Aorta (tissue), 5 donors: ENCODE measurements at places on chromosomes 16 and 17. TPM values are rescaled to one million over a fixed set of nuclear protein-coding genes. Genes with fewer than 3 reads are reported as not detected.

- DNase-seq = peak; percentile 75
These were observed 73.9 kb upstream of the TOB1 start for GRCh38 chr17:50939795-50940684.

- DNase-seq = no peak
These were observed 214.4 kb downstream of the ZFHX3 start for GRCh38 chr16:72833482-72833881.

GRCh38 chr16:3157229-3158025 is 22.6 kb downstream of the ZNF213 start:
- DNase-seq = peak; percentile 87

GRCh38 chr16:77059446-77059845 is 131.5 kb upstream of the MON1B start:
- no peak for DNase-seq

GRCh38 chr17:49361902-49362722 is at the start of gene ZNF652:
TSS of gene ZNF652 (minus strand) at chr17:49362250. CDS start at chr17:49317725, 44,525 bp downstream.
- DNase-seq = peak; percentile 92

- DNase-seq = no peak
These were observed 65.4 kb upstream of the ADAMTS18 start for GRCh38 chr16:77500286-77500598.

DNA sequence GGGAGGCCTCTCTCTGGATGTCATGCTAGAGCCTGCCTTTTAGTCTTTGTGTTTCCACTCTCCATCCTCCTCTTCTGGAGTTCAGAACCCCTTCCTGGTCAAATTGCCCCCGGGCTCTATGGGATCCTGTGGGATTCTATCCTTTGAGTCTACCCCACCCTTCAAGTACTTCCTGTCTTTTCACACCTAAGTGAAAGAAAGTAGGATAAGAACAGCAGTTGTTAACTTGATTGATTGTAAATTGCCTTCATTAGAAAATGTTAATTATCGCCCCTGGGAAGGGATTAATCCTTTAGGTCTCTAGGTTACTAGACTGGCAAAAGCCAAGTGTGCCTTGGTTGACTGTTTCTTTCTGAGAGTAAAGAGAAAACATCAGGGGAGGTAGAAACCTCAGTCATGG is 30.1 kb downstream of the PRKCB start:
- DNase-seq = no peak

- DNase-seq = no peak
These were observed 7.3 kb downstream of the GSE1 start for GRCh38 chr16:85620374-85620773.

DNA sequence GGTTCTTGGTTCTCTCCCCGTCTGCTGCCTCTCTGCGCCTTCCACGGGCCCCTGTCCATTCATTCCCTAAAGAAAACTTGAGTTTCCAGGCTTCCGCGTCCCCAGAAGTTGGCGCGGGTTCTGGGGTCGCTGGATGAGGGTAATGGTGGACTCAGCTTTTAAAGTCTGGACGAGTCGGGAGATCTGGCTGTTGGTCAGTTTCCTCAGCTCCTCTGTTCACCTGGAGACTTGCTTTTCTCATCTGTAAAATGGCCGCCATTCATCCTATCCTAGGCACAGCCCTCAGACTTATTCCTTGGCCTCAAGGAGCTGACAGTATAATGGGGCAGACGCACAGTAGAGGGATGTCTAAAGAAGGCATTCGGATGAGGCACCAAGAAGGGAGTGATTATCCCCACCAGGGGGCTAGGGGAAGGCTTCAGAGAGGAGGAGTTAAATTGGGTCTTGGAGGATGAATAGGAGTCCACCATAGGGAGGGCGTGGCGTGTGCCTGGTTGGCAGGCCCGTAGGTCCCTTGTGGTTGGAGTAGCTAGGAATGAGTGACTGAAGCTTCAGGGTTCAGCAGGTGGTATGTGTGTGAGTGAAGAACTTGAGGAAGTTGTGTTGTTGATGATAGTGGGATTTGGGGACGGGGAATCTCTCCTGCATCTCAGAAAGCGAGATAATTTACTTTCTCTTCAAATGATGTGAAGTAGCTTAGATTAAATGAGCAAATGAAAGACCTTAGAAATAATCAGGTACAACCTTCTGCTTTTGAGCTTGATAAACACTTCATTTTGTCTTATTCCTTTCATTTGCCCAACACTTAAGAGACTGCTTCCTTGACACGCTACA is 652 bp downstream of the VPS35L start:
- DNase-seq = no peak

- no peak for DNase-seq
These were observed 74.7 kb downstream of the WIPI1 start for GRCh38 chr17:68382582-68383085.

DNA sequence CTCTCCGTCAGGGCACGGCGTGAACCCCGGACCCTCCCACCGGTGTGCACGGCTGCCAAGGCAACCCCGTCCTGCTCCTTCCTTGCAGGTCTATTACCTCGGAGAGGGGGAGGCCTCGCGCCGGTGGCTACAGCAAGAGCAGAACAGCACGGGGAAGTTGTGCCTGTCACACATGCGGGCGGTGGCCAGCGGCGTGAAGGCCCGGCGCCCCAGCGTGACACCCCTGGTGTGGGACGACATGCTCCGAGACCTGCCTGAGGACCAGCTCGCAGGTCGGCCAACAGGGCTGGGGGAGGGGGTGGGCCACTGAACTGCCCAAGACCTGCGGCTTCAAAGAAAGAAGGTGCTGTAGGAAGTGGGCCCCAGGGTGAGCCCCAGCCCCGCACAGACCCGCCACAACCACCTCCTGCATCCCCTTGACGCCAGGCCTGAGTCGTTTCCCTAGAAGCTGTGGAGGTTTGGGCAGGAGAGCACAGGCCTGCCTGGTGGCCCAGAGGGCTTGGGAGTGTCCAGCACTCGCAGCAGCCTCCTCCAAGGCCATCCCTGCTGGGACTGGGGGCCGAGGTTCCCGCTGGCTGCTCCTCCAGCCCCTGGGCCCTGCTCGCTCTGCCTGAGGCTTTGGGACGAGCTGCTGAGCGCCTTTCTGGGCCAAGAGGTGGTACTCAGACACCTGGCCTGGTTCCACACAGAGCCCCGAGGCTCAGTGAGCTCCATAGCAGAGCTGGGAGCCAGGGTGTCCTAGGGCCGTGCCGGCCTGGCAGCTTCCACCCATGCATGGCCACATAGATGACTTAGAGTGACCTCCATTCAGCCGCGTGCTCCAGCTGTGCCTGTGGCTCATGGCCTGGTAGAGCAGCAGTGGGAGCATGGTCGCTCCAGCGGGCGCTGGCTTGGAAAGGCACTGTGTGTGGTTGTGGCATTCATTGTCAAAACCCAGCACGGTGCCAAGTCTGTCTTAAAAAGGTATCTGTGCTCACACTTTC is 14.7 kb downstream of the CYBC1 start:
- no peak for DNase-seq

- no peak for DNase-seq
These were observed 23.2 kb downstream of the PIEZO1 start for GRCh38 chr16:88761830-88762229.

- DNase-seq = no peak
These were observed 1.0 kb downstream of the GABARAP start for GRCh38 chr17:7241090-7241733.

- DNase-seq = no peak
These were observed 116.5 kb upstream of the AXIN2 start for GRCh38 chr17:65677932-65678331.

- no peak for DNase-seq
These were observed 5.4 kb downstream of the WBP2 start for GRCh38 chr17:75849724-75850123.

DNA sequence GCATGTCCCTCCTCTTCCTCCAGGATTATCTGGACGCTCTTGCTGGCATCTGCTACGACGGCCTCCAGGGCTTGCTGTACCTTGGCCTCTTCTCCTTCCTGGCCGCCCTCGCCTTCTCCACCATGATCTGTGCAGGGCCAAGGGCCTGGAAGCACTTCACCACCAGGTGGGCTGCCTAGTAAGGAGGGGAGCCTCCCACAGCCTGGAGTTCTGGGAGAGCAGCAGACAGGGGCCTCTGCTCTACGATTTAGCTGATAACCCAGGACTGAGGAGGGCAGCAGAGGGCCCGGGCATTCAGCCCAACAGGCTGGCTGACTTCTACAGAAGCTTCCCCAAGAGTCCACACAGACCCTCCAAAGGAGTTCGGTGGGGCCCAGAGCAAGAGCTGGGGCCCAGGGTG is 21.8 kb upstream of the DNAI2 start:
- no peak for DNase-seq

GRCh38 chr16:901715-902601 is 68.8 kb downstream of the LMF1 start:
- peak; percentile 46 for DNase-seq

DNA sequence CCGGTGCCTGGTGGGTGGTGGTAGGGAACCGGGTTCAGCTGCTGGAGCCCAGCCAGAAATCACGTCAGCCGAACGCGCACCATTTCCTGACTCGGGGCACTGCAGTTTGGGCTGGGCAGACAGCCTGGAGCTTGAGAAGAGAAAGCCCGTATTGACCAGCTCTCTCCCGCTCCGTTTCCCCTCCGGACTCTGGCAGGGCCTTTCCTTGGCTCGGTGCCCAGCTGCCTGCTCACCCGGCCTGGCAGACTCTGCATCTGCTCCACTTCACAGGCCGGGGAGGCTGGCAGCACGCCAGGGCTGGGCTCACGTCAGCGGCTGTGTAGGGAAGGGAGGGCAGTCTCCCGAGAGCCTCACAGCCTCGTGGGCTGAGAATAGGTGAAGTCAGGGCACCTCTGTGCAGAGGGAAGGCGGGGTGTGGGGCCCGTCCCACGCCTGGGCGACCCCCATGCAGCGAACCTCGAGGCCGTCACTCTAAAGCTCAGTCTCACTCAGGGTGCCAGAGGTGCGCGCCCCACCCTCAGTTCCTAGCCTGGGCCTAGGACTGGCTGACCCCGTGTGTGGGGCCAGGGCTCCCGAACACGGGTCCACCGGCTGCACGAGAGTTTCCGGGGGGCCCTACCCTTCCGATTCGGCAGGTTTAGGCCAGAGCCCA is 59.1 kb downstream of the OR1D5 start:
- peak; percentile 100 for DNase-seq

DNA sequence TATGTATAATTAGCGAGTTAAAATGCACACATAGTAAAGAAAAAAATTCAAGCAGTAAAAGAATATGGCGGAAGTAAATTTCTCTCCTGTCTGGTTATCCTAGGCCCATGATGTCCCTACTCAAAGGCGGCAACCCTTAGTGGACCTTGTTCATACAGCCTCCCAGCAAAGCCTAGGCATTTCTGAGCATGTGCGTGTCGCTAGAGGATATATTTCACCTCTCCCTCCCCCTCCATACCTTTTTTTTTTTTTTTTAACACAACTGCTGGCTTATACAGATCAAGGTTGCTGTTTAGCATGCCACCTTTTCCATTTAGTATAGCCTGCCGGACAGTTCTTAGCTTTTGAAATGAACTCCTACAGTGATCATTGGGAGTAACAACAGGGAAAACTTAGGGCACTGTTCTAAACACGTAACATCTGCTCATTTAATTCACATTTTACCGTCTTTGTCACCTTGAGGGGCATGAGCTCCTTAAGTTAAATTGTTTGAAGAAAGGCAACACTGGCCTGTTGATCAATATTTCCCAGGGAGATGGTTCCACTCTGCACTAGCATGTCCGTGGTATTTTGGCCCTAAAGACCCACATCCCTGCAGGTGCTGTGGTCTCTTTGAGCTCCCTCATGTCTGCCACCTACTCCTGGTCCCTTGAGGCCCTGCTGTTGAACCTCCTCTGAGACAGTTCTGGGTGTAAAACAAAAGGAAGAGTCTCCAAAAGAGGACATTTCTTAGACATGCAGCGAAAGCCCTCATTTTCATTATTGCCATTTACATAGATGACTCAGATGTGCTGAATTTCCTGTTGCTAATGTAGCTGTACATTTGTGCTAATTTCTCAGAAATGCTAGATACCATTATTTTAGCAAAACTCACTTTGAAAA is 4.1 kb upstream of the TNFRSF13B start:
- no peak for DNase-seq

- peak; percentile 14 for DNase-seq
These were observed 87.4 kb upstream of the LHX1 start for GRCh38 chr17:36849871-36850348.

DNA sequence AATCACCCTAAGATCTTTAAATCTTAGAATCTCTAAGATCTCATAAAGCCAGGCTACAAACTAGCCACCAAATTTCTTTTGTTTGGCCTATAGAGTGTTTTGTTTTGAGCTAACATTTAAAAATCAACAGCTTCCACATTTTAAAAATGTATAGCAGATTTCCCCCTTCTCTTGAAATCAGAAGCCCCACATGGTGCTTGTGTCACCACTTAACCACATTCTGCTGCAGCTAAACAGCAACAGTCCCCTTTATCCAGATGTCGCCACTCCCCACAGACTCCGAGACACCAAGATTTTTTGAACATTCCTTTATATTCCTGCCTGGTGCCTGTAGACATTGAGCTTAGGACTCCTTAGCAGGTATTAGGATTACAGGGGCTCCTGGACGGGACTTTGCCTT is 16.0 kb downstream of the GUCY2D start:
- no peak for DNase-seq

GRCh38 chr16:85678821-85679220 is 9.9 kb downstream of the GINS2 start:
- DNase-seq = no peak

DNA sequence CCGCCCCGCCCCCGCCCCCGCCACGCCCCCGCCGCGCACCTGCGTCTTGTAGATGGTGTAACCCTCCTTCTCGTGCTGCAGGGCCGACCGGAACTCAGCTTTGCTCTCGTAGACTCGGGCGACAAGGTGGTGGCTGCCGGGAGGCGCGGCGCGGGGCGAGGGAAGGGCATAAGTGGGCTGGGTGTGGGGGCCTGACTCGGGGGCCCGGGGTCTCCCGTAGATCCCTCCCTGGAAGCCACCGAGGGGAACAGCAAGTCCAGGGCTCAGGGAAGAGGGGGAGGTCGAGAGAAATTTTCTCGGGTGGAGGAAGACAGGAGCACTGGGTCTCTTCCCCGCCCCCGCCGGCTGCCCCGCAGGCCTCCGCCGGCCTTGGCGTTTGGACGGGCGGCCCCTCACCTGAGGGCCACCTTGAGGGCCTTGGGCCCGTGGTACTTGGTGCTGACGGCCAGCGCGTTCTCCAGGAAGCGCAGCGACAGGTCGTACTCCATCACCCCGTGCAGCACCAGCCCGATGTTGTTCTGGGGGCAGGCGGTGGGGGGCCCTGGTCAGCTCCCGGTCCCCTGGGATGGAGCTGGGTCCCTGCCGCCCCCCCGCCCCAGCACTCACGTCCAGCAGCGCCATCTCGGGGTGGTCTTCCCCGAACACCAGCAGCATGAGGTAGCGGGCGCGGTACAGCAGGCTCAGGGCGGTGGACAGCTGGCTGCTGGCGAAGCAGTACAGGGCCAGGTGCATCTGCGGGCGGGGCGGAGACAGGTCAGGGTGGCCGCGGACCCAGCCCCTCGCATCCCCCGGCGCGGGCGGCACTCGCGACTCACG is 19.4 kb downstream of the CLUH start:
- DNase-seq = peak; percentile 46

GRCh38 chr16:27405546-27406451 is 3.8 kb downstream of the IL21R start:
- peak; percentile 74 for DNase-seq

The DBNDD1 gene
- total RNA-seq = 3.5 TPM

The HP gene
- total RNA-seq = 83.0 TPM

The LRRC37A gene
- 7.7 TPM for total RNA-seq

The CHP2 gene
- total RNA-seq = not detected

The ADAP2 gene
- 44.6 TPM for total RNA-seq

The SLC12A3 gene
- not detected for total RNA-seq

The NLRP1 gene
- total RNA-seq = 35.2 TPM

The ACSF2 gene
- total RNA-seq = 35.8 TPM
